Panc1 (cell line): ENCODE measurements at places on chromosomes 3 and 15. TPM values are rescaled to one million over a fixed set of nuclear protein-coding genes. Genes with fewer than 3 reads are reported as not detected.

Gene CHRFAM7A
- total RNA-seq: 11.5 TPM

Gene ROBO2
- total RNA-seq: 1.3 TPM

Gene LMOD3
- total RNA-seq: not detected

Gene SV2B
- not detected for total RNA-seq

DNA sequence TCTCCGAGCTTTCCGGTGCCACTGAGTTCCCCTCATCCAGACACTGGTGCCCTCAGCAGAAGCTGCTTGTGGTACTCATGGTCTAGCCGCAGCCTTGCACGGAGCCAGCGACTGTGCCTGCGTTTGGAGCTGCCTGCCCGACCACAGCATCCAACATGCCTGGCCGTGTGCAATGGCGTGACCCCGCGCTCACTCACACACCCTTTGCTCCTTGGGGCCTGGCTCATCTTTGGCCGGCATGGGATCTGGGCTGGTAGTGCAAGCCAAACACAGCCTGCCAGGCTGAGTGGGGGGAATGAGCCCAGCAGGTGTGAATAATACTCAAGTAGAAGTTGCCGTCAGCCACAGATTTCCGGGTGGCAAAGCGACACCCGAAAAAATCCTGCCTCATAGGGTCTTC is 1178.7 kb upstream of the GBE1 start:
- no peak for DNase-seq

- no peak for DNase-seq
These were observed 1.2 kb downstream of the SNX22 start for GRCh38 chr15:64152507-64153387.

DNA sequence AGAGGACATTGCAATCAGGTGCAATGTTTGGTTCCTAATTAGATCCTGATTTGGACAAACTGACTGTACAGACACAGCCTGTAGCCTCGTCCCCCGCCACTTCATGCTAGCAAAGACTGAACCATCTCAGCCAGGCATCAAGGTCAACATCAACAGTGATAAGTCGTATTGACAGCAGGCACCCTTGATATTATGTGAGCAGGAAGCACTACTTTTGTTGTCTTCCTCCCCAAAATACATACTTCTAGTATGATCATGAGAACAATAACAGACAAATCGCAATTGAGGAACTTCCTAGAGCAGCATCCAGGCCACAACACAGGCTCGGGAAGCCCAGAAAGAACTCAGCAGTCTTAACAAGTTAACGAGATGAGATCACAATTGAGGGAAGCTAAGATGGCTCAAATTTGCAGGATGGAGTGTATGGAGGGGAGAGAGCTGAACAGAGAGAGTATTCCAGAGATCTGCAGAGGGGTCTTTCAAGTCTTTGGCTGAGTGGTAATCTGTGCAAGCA is 20.4 kb downstream of the TGM5 start:
- no peak for DNase-seq

DNA sequence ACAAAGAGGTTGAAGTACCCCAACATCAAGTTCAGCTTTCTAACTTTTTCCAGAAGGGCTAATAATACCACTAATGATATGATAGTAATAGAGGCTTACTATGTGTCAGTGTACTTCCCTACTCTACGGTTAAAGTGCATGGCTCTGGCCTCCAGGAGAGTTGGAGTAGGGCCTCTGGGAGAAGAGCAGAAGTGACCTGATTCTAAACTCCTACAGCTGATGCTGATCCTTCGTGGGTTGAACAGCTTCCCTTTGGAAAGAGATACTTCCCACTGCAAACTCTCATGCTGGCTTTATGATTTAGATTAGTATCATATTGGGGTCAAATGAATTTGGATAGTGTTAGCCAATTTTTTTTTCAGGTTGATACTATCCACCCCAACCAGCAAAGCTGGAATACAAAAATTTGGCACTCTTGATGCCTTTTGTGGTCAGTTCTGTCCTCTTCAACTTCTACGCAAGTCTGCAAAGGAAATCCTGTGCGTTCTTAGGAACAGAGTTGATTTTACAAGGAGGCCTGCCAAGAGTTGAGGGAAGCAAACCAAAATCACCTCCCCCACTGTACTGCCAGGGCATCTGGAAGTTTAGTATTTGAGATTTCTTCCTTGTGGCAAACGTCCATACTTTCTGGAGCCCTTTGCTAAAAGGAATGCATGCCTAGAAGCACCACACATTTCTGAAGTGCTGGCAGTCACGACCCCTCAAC is 17.8 kb downstream of the TMEM212 start:
- DNase-seq: no peak

- no peak for DNase-seq
These were observed 103.5 kb upstream of the KCNAB1 start for GRCh38 chr3:156016902-156017301.
